ENCODE measurements at places on chromosomes 4 and X. TPM values are rescaled to one million over a fixed set of nuclear protein-coding genes. Genes with fewer than 3 reads are reported as not detected.

Gene PF4V1
- not detected for total RNA-seq

Gene GLOD5
- not detected for total RNA-seq

Gene DCAF8L2
- not detected for total RNA-seq

Gene PLA2G12A
- total RNA-seq, result 14.9 TPM
